Activated T-helper 1 cell treated with anti-CD3 and anti-CD28 coated beads, Interleukin-12 subunit alpha, Interleukin-12 subunit beta, Interleukin-2, Interleukin-4 antibody, amounts not matched to agents 30 ng/mL and 10 ng/mL and 1 ng/mL, durations not matched to agents 14 hours and 24 hours and 36 hours (primary cell): ENCODE measurements at places on chromosomes 4 and X.

- no peak for DNase-seq
Observed at GRCh38 chrX:6738518-6739470, 203.9 kb upstream of the VCX3A start.

GRCh38 chr4:123317211-123317610 is 79.4 kb upstream of the SPRY1 start:
- DNase-seq = no peak

DNA sequence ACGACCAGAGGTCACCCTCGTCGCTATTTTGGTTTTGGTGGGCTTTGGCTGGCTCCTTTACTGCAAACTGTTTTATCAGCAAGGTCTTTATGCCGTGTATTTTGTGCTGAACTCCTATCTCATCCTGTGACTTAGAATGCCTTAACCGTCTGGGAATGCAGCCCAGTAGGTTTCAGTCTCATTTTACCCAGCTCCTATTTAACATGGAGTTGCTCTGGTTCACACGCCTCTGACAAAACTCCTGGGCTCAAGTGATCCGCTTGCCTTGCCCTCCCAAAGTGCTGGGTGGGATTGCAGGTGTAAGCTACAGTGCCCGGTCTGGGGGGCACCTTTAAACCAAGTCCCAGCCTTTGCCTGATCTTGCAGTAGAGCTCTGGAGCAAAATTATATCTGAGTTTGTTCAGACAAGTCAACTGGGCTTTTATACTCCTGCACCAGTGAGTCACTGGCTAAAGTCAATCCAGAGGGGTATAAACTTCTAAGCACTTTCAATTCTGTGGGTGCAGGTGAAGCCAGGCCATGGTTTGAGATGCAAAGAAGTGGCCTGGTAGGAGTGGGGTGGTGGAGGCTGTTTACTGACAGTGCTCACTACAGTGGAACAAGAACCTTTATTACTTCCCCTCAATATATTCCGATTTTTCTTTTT is 50.2 kb downstream of the MGST2 start:
- DNase-seq = no peak

DNA sequence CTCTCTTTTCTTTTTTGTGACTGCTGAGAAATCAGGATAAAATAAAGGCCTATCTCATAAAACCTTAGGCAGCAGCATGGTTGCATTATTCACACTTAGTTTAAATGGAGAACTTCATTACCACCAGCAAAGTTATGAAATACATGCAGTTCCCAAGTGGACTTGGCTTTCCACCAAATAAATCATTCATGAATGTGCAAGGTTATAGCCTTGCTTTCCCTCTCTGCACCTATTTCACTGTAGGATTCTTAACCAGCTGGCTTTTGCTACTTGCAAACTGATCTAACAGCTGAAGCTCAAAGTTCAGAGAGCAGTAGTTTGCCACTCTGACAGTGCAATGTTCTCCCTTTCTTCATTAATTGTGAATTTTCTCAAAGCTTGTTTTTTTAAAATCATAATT is 140.1 kb upstream of the SMIM31 start:
- no peak for DNase-seq
